ENCODE measurements at places on chromosomes 5 and 9. TPM values are rescaled to one million over a fixed set of nuclear protein-coding genes. Genes with fewer than 3 reads are reported as not detected.

Gene CDHR2
- 0.11 TPM for total RNA-seq

Gene ITGA1
- total RNA-seq: 51.3 TPM

Gene RGS7BP
- 3.8 TPM for total RNA-seq

Gene RASGRF2
- 55.9 TPM for total RNA-seq

Gene EGFL7
- total RNA-seq: 36.1 TPM

Gene ANKRD55
- 12.5 TPM for total RNA-seq

Gene SERINC5
- total RNA-seq: 42.6 TPM

Gene TXNDC15
- total RNA-seq: 132 TPM

Gene SARDH
- total RNA-seq: 18.9 TPM

Gene IL12B
- not detected for total RNA-seq

Gene CA9
- 0.88 TPM for total RNA-seq

Gene CDH12
- 22.5 TPM for total RNA-seq

Gene PDE6A
- 0.88 TPM for total RNA-seq

Gene ANKRD18B
- 3.3 TPM for total RNA-seq

Gene SPATA31C1
- not detected for total RNA-seq

Gene IFNA2
- total RNA-seq: not detected

Gene TPPP
- total RNA-seq: 5.2 TPM

Gene PLAC8L1
- not detected for total RNA-seq

Gene PCDHGA7
- total RNA-seq: 11.2 TPM

Gene SLC4A9
- not detected for total RNA-seq

Gene HMGCR
- 118 TPM for total RNA-seq

Gene INSL4
- not detected for total RNA-seq

Gene GNAQ
- 53.3 TPM for total RNA-seq

Gene PDGFRB
- total RNA-seq: 181 TPM

Gene PLK2
- 103 TPM for total RNA-seq

Gene CKMT2
- 32.4 TPM for total RNA-seq

Gene GKAP1
- 34.0 TPM for total RNA-seq

Gene WDR38
- not detected for total RNA-seq
